ENCODE measurements at places on chromosomes 4 and X.

DNA sequence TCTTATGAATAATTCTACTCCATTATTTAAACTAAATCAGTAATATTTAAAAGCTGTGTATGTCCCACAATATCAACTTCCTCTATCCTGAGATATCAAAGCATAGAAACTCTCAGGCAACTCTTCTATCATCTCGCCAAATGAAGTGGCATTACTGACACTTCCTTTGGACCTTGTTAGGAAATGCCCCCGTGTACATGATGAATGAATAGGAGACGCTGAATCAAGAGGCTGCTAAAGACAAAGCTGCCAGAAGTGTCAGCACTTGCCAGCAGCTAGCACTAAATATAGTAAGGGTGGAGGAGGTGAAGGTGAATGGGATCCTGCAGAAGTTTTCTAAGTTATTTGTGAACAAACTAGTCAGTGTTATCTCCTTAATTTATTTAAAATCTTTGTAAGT, 99.5 kb upstream of the BLTP1 start:
- DNase-seq = no peak

DNA sequence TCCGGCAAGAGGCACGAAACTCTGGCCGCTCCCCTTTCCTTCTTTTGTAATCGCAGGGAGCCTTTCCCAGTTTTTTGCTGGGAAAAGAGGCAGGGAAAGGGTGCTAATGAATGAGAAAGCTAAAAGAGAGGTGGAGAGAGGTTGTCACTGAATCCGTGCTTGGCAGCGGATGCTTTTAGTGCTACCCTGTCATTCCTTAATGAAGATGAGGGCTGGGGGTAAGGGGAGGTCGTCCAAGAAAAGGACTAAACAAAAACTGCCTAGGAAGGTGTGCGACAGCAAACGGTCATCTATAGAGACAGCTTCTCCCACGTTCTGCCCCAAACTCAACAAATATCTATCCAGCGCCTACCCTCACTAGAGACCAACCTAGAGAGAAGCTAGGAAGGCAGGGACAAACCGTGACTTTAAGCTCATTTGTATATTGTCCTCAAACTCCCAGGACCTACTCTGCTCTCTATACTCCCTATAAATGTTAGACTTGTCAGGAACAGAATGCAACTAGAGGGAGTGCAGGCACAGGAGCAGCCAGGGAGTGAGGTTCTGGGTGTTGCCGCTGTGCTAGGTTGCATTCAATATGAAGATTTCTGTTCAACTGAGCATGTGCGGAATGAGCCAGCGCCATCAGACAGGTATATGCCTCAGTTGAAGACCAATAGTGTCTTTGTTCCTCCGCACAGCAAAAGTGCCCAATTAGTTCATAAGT, 777 bp upstream of the CASK start:
- no peak for DNase-seq

GRCh38 chr4:101000496-101000895, 346.8 kb downstream of the PPP3CA start:
- DNase-seq = no peak

DNA sequence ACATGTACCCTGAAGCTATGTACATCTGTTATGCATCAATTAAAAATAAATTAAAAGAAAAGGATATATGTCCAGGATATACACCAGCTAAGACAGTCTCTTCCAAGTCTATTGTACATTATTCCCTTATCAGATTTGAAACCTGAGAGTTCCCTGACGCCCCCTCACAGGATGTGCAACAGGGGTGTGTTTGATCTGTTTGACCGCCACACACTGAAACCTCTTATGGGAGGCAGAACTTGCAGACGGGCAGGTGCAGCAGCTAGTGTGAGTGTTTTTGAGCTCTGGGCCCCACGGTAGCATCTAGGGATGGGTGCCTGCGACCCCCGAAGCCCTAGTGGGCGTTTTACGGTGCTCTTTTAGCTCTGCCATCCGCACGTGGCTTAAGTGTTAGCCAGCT, 4.7 kb downstream of the XG start:
- DNase-seq = no peak

- DNase-seq = no peak
Measured at GRCh38 chr4:185341377-185341776, 54.3 kb downstream of the LRP2BP start.

- no peak for DNase-seq
Measured at GRCh38 chrX:39907964-39908661, 189.6 kb downstream of the BCOR start.

GRCh38 chrX:5876984-5877596, 351.6 kb downstream of the NLGN4X start:
- no peak for DNase-seq

GRCh38 chr4:61517144-61517543, 317.0 kb downstream of the ADGRL3 start:
- DNase-seq = no peak

DNA sequence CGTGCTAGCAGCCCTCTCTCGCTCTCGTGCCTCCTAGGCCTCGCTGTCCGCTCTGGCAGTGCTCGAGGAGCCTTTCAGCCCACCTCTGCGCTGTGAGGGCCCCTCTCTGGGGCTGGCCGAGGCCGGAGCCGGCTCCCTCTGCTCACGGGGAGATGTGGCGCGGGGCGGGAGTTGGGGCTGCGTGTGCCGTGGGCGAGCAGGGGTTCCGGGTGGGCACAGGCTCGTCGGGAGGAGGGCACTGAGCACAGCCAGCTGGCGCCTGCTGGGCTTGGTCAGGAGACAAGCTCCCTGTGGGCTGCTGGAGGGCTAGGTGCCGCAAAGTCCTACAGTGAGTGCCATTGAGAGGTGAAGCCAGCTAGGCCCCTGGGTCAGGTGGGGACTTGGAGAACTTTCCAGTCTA, 994.5 kb downstream of the C4orf33 start:
- DNase-seq = no peak

- DNase-seq = no peak
Measured at GRCh38 chrX:41265615-41266014, 68.3 kb upstream of the DDX3X start.

DNA sequence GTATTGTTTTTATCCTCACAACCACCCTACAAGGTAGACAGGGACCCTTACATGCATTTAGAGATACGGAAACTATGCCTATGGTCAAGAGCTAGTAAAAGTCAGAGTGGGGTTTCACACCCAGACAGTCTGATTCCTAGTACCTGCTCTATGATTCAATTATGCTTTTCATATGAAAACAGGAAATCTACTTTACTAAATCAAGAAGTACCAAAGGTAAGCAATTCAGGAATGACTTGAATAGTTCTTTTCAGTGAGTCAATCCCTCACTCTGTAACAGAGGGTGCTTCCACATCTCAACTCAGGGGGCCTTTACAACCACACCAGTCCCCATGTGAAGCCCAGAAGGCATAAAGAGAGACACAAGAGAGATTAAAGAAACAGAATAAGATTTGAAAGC, 191.4 kb downstream of the PPP3CA start:
- DNase-seq = no peak

GRCh38 chrX:101191217-101191750, 28.3 kb upstream of the DRP2 start:
- peak; percentile 56 for DNase-seq

GRCh38 chr4:125750399-125750798, 435.6 kb downstream of the FAT4 start:
- DNase-seq = no peak

GRCh38 chr4:24473309-24473721, 111.0 kb downstream of the DHX15 start:
- peak; percentile 67 for DNase-seq

GRCh38 chrX:17374619-17375366, at the start of gene NHS:
TSS of gene NHS (plus strand) at chrX:17375200. CDS start at chrX:17375758, 558 bp downstream.
- DNase-seq = peak; percentile 82

DNA sequence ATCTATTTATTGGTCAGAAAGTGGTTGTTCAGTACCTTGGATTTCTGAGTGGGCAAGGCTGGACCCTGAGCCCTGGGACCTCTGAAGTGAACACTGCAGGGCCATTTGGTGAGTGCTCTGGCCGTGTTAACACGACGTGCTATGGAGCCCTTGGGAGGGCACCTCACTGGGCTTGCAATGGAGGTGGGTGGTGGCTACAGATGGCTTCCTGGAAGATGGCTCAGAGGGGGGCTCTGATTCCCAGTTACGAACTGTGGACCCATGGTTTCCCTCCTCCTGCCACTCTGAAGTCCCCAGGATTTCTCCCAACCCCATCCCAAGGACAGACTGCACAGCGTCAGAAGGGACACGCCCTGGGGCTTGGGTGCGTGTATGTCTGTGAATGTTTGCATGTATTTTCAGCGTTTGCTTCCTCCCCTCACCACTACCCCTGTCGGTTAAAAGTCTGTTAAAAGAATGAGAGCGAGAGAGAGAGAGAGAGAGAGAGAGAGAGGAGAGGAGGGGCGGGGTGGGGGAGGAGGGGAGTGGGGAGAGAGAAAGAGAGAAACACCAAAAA, 3.7 kb upstream of the RHOH start:
- DNase-seq = no peak

GRCh38 chr4:23654791-23655190, 235.1 kb downstream of the PPARGC1A start:
- no peak for DNase-seq

DNA sequence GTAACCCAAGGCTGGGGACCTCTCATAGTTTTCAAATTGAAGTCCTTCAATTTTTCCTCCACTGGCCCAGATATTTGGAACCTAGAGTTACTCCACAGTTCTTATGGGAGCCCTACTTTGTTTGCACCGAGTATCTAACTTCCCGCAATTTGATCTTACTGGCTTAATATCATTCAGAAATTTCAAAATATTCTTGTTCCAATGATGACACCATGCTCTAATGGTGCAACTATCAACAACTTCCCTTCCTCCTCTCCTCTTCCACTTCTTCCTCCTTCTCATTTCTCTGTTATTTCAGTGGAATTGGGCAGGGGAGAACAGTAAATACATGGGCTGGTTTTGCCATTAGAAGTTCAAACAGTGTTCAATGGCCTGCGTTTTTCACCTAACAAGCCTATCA, 20.2 kb downstream of the PDCL2 start:
- no peak for DNase-seq

GRCh38 chr4:1472911-1473518, 66.8 kb upstream of the NKX1-1 start:
- peak; percentile 41 for DNase-seq

DNA sequence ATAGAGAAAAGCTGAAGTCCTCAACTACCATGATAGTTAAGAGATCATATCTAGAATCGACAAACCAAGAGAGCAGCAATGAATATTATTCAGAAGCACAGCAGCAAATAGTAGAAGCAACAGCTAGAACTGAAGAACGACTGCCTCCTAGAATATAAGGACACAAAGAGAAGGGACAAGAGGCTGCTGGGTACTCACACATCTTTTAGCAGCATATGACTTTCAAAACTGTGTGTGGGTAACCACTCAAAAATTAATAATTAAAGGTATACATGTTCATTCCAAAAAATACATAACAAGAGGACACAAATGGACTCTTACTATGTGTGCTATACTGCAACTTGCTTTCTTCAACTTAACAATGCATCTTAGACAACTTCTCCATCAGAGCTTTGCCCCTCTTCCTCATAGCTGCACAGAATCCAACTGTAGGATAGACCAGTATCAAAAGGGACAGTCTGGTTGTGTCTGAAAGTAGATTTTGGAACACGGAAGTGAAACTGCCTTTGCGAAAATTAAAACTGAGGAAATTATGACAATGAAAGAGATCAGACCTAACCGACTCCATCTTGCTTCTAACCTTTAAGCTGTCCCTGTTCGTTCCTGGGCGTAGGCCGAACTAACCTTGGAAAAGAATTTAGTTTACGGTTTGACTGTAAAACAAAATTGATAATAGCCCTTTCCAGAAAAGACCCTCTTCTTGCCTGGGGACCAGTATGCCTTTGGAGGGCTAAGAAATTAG, 125.7 kb downstream of the SH3KBP1 start:
- no peak for DNase-seq

DNA sequence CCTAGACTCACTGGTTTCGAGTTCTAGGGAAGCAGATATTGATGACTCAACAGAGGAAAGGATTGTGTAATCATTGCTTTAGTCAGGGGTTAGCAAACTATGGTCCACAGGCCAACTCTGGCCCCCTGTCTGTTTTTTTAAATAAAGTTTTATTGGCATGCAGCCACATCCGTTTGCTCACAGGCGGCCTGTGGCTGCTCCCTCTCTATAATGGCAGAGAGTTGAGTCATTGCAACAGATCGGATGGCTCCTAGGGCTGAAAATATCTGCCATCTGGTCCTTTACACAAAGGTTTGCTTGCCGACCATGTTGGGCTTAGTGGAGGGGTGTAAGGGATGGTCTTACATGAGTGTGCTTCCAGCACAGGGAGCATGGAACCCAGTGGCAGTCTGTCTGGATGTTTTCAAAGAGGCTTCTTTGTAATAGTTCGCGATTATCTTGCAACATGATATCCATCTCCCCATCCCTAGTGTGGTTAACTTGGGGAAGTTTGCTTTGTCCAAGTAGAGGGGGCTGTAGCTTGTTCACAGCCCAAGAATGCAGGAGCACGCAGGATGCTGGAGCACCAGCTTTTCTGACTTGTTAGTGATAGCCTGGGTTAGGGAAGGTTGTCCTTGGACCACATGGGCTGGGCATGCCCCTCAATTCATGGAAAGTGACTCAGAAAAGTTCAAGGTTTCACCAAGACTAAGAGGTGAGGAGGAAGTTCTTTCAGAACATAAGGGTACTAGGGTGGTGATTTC, 59.3 kb upstream of the CLDN34 start:
- no peak for DNase-seq

GRCh38 chrX:154541896-154542722, 4.5 kb downstream of the G6PD start:
- DNase-seq = peak; percentile 84

DNA sequence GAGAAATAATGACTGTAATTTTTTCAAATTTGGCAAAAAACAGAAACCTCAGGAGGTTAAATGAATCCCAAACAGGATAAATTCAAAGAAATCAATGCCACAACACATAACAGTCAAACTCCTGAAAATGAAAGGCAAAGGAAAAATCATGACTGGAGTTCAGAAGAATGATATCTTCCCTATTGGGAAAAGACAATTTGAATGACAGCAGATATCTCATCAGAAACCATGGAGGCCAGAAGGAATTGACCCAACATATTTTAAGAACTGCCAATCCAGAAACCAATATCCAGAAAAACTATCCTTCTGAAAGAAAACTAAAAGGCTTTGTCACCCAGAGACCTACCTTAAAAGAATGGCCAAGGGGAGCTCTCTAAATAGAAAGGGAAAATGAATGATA, 40.1 kb upstream of the MAMLD1 start:
- no peak for DNase-seq

DNA sequence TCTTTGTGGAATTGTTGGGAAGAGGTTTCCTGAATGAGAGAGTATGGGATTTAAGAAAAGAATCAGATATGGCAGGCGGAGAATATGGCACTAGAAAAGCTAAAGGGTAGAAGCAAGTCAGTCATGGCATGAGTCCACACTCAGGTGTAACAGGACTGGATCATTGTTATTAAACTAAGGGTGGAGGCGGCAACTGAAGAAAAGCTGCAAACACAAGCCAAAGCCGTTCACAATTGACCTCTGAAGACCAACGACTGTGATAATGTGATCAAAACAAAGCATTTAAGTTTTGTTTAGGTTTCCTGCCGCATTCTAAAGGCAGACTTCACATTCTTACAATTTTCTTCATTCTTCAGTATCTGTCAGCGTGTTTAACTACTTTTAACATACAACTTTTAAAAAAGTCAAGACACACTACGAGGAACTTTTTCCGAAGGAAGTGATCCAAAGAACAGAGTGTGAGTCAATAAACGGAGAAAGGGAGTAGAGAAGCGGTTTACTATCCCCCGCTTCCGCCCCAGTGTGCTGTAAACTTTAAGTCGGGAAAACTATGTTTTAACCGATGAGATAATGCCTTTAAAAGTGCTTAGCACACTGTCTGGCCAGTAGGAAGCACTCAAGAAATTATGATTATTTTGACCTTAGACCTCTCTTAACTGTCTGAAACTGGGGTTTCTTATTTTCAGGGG, 909 bp upstream of the SLAIN2 start:
- no peak for DNase-seq

Data from sciatic nerve (tissue), 2 donors.